G401 (cell line): ENCODE measurements at places on chromosomes 4 and X.

GRCh38 chr4:40585201-40585799 is 44.4 kb downstream of the RBM47 start:
- DNase-seq, result no peak

DNA sequence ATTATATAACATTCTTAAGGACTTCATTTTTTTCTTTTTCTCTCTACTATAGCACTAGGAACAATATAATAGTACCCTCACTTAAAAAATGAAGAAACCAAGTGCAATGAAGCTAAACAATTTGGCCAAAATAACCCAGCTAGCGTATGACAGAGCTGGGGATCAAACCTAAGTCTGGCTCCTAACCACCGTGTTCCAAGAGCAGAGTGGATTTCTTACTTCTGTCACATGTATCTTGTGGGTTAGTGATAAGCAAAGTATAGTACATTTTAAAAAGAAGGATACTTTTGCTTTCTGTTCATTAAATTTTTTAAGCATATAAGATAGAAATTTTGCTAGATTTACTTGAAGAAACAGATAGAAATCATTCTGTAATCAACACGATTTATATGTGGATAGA is 11.5 kb downstream of the LIMCH1 start:
- no peak for DNase-seq

GRCh38 chrX:44997888-44998287 is 124.9 kb downstream of the KDM6A start:
- DNase-seq, result no peak

GRCh38 chrX:63967551-63967950 is 182.5 kb upstream of the ARHGEF9 start:
- no peak for DNase-seq

- DNase-seq, result no peak
Measured at GRCh38 chrX:107576841-107577240, 51.5 kb upstream of the PRPS1 start.

- DNase-seq, result no peak
Measured at GRCh38 chrX:114047558-114047957, 536.3 kb upstream of the HTR2C start.

- no peak for DNase-seq
Measured at GRCh38 chr4:25814301-25815136, 48.3 kb downstream of the SEL1L3 start.

DNA sequence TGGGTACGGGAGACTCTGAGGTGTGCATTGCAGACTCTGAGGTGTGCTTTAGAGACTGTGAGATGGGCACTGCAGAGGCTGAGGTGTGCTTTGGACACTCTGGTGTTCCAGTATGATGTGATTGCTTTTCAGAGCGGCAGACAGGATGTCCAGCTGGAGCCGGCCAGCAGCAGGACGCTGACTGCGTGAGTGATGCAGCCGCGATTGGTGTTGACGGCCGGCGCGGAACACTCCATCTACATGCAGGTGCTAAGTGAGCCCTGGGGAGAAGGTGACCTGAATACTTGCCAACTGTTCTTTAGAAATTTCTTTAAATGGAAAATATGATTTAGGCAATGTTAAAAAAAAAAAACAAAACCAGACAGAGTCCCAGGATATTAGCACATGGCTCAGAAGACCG is 103.1 kb upstream of the PPP2R3B start:
- DNase-seq, result no peak

DNA sequence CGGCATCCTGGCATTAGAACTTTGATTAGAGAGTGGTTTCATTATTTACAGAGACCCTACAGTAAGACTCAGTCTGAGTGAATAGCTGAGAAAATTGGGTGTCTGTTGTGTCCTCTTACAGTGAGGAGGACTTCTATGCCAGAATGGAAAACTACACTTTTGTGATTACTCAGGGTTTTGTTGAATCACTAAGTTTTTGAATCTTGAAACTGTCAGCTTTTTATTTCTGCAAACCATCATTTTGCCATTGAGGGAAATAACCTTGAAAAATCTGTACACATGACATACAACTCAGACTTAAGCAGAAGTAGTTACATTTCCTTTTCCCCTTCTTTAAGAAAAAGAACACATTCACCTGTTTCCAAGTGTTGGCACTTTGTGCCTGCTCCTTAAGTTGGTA is 117.6 kb upstream of the RASGEF1B start:
- no peak for DNase-seq

- no peak for DNase-seq
Measured at GRCh38 chr4:42278709-42279324, 118.5 kb upstream of the SHISA3 start.

- DNase-seq, result no peak
Measured at GRCh38 chrX:13498238-13498637, 71.2 kb upstream of the EGFL6 start.

- DNase-seq, result no peak
Measured at GRCh38 chrX:69149466-69150280, 15.6 kb downstream of the PJA1 start.

DNA sequence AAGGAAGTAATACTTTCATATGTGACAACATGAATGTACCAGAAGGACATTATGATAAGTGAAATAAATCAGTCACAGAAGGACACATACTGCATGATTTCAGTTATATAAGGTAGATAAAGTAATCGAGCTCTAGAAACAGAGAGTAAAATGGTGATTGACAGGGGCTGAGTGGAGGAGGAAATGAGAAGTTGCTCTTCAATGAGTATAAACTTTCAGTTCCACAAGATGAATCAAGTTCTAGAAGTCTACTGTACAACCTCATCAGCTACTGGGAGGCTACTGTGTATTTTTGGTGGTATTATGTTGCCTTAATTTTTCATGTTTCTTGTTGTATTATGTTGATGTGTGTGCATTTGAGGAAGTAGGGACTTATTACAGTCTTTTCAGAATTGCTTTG is 270.9 kb upstream of the GRIA3 start:
- DNase-seq, result no peak

GRCh38 chrX:115362334-115363095 is 73.0 kb downstream of the LUZP4 start:
- no peak for DNase-seq

DNA sequence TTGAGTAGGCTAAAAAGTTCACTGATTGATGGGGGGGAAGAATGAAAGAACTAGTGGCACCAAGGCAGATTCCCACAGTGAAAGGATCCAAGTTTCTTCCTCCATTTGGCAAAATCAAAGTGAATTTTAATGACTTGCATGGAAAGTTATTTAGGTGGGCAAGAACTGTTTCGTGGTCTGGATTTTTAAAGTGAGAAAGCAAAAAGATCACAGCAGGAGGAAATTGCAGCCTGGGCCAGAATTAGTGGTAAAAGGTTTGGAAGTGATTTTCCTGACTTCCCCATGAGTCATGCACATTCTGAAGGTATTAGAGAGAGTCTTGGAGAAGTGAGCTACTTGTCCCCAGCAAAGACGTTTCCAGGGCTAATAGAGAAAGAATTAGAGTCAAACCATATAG is 207.8 kb downstream of the ANTXR2 start:
- DNase-seq, result no peak

GRCh38 chrX:39211501-39211900 is 410.2 kb downstream of the MID1IP1 start:
- no peak for DNase-seq

DNA sequence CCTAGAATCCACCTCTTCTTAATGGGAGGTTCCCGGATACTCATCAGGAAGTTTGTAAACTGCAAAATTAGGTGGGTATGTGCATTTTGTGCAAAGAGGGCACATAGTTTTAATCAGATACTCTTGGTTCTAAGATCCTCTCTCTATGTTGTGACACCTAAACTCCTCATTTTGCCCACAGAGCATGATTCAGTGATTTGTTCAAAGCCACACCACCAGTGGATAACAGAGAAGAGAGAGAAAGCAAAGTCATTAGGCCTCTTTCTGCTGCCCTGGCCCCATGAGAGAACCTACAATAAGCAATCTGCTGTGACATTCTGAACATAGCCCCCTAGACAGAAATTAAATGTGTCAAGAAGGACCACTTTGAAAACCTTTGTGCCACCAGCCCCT is 72.3 kb upstream of the STIM2 start:
- no peak for DNase-seq

- no peak for DNase-seq
Measured at GRCh38 chr4:82437285-82438005, 7.1 kb downstream of the ENOPH1 start.

GRCh38 chrX:40772290-40772689 is 36.9 kb upstream of the MED14 start:
- DNase-seq, result no peak

DNA sequence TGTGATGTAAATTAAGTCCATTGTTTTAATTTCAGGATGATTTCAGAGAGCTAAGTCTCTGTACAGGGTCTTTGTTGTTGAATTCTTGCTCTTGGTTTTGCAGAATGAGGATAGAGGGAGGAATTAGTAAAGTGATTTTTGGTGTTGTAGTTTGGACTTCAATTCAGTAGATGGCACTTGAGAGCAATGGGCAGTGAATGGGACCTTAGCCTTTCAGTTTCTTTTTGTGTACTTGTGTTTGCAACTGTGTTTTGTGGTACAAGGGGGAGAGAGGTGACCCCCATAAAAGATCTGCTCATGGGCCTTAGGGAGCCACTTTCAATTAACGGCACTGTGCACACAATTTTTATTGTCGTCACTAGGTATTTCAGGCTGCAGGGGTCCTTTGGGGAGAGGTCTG is 340.0 kb downstream of the DCAF12L2 start:
- DNase-seq, result no peak

- DNase-seq, result no peak
Measured at GRCh38 chrX:72666451-72666850, 47.7 kb downstream of the PHKA1 start.

GRCh38 chr4:116862592-116862991 is 222.8 kb downstream of the TRAM1L1 start:
- DNase-seq, result no peak

DNA sequence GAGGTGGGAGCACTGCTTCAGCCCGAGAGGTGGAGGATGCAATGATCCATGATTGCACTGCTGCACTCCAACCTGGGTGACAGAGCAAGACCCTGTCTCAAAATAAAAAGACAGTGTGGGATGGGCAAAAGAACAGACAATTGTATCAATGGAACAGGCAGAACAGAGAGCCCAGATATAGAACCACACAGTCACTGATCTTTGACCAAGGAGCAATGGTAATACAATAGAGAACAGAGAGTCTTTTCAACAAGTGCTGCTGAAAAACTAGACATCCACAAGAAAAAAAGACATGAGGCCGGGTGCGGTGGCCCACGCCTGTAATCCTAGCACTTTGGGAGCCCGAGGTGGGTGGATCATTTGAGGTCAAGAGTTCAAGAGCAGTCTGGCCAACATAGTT is 5.9 kb downstream of the FAM53A start:
- DNase-seq, result no peak

DNA sequence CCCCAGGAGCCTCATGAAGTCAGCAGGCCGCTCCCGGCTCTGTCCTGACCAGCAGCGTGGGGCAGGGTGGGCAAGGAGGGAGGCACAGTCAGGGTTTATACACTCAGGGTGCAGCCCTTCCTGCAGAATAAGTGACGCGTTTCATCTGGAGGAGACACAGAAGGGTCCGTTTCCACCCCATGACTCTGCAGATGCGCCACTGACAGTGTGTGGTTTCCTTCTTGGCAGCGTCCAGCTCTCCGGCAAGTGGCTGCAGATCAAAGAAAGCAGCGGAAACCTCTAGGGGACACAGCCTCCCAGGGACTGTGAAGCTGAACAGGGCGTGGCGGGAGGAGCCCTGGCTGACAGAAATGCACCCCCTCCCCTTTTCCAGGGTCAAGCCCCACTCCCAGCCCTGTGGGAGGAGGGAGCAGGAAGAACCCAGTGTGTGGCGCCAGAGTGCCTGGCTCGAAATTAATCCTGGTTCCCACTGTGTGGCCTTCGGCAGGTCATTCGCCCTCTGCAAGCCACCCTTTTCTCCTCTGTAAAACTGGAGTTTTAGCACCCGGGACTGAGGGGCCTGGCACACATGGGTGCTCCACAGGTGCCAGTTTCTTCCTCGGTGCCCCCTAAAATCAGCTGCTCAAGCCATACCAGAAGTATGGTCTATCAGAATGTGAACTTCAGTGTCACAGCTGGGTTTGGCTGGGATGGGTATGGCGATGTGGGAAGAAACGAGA is 17.3 kb upstream of the TBC1D14 start:
- DNase-seq, result no peak
